ENCODE measurements at places on chromosomes 7 and 10. TPM values are rescaled to one million over a fixed set of nuclear protein-coding genes. Genes with fewer than 3 reads are reported as not detected.

SPDYE6 gene
- not detected for total RNA-seq

ANKRD2 gene
- not detected for total RNA-seq

GPR26 gene
- total RNA-seq = not detected

TEX47 gene
- total RNA-seq = not detected

TSC22D4 gene
- 17.6 TPM for total RNA-seq

MMD2 gene
- total RNA-seq = not detected

SSC4D gene
- total RNA-seq = 0.43 TPM

RADIL gene
- 5.8 TPM for total RNA-seq

IL2RA gene
- not detected for total RNA-seq

DNA sequence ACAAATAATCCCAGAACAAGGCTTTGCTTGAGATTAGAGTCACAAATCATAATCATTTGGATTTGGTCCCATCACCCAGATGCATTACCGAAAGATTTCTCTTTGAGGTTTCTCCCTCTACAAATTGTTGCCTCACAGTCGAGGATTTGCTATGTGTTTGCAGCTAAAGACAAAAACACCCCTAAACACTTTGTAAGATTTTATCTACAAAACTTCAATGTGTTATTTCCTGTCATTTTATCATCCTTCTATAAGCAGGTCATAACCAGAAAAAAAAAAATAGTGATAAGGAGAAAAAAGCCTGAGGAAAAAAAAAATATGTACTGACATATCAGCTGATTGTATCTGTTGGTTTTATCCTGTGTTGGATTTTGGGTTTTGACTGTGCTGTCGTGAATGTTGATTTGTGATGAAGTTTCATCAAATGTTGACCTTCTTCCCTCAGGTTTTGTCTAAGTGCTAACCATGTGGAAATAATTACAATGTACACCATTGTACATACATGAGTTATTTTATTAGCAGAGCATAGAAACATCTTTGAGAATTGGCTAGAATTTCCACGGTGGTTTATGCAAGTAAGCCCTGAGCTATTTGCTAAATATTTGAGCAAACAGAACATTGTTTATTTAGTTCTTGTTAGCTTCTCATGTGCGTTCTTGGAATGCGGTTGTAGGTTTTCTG lies 274.4 kb downstream of the NEBL start:
- DNase-seq = no peak

- DNase-seq = no peak
These were observed 244.8 kb downstream of the BAMBI start for GRCh38 chr10:28922127-28922526.

GRCh38 chr10:62613424-62613823 lies 191.1 kb upstream of the ADO start:
- no peak for DNase-seq

DNA sequence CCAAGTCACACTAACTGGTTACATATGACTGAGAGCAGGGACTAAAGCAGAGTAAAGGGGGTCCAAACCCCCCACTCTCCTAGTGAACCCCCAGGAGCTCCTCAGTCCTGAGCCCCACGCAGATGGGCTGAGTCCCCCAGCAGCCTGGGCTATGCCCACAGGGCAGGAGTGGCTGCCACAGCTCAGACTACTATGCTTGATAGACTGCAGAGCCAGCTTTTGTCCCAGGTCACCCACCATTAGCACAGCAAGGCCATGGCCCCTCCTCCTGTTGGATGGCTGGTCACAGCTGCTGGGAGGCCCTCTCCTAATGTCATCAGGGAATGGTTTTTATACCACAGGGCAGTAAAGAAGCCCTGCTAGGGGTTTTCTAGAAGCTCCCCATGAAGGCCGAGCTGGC lies 46.3 kb upstream of the FGFR2 start:
- DNase-seq = peak; percentile 18

GRCh38 chr10:68463365-68464093 lies 8.2 kb downstream of the DNA2 start:
- no peak for DNase-seq

- peak; percentile 13 for DNase-seq
These were observed 97.0 kb upstream of the FERD3L start for GRCh38 chr7:19242246-19242645.

- no peak for DNase-seq
These were observed 819 bp downstream of the TMED4 start for GRCh38 chr7:44580945-44581878.

DNA sequence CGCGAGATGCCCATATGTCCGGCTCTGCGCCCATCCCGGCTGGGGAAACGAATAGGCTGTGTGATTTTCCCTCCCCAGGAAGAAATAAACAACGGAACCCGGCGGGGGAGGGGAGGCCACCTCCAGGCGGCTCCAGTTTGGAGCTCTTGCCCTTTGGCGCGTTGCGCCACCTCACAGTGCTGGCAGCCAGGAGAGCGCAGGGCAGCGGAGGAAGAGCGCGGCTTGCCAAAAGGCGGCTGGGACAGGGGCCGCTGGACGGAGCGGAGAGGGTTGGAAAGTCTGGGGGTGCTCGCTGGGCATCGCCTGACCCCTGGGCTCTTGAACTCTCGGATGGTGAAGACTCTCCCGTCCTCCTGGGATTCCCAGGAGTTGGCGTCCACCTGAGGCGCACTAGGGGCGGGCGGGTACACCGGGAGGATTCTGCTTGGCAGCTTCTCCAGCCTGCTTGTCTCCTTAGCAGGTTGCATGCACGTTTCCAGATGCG lies 5.3 kb upstream of the NEUROG3 start:
- DNase-seq = peak; percentile 61

DNA sequence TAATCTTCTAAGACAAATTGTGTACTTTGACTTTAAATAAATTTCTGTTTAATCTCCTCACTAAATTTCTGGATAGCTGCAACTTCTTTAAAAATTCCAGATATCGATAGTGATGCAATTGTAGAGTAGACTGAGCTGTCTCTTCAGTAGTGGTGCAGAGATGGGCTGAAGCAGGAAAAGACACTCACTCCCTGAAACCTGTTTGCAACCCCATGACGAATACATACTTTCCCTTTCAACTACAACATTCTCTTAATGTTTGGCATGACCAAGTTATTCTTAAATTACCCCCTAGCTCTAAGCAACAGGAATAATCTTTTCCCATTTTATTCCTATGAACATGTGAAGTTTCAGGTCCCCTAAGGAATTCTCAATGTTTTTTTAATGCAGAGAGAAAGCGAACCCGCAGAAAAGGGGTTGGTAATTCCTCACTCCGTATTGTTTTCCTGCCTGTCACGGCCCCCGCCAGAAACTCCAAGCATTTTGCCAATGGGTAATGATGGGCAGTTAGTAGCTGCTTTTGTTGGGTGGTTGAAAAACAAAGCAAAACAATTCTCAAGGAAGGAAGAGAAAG lies 1.3 kb downstream of the THSD7A start:
- DNase-seq = no peak

DNA sequence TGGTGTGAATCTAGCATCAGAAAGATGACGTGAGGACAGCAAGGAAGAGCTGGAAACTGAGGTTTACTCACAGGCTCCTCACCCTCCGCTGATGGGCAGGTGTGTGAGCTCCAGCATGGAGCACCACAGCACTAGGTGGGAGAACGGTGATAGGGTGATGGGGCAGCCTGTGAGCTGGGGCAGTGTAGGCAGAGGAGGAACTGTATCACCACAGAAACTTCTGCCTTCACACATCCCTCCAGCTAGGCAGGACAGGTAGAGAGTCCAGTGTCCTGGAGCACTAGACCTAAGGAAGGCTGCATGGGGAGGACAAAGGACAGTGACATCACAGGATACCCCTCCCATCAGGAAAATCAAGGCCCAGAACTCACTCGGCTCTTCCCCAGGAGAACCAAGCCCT lies 241.8 kb upstream of the PRSS58 start:
- no peak for DNase-seq

GRCh38 chr7:44754802-44755697 lies 6.4 kb downstream of the ZMIZ2 start:
- DNase-seq = no peak

- no peak for DNase-seq
These were observed 51.5 kb upstream of the DLX6 start for GRCh38 chr7:96953676-96954513.

DNA sequence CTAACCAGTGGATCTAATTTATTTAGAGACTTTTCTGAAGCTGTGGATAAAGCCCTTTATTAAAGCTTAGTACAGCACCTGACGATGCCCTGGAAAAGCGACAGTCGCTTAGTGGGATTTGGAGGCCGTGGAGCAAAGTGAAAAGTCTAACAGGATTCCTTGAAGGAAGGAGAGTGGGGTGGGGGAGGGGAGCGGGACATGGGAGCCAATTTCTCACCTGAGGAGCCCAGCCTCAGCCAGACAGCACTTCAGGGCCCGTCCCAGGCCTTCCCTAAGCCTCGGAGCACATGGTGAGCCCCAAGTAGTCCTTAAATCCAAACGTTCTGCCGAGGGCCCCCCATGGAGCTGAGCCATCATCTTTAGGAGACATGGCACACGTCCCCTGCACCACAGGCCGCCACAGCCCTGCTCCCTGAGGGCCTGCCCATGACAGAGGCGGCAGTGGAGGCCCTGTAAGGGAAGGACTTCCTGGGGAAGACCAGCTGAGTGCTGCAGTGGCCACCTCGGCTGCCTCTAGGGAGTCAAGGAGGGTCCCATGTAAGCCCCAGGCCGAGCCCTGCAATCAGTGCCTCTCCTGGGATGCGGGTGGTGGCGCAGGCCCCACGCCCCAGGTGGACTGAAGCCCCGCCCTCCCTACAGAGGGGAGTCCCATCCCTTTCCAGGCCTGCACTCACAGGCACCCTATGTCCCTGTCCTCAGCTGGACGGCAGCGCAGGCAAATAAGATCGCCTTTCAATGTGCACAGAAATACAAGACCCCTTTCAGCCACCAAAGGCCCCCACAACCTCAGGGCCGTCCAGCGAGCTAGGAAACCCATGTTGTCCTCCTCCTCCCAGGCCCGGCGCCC lies 187.0 kb downstream of the MAD1L1 start:
- no peak for DNase-seq

- DNase-seq = no peak
These were observed 365.1 kb downstream of the GRID1 start for GRCh38 chr10:86001521-86001920.

- peak; percentile 88 for DNase-seq
These were observed 62.1 kb upstream of the EFCAB10 start for GRCh38 chr7:105643384-105643783.

DNA sequence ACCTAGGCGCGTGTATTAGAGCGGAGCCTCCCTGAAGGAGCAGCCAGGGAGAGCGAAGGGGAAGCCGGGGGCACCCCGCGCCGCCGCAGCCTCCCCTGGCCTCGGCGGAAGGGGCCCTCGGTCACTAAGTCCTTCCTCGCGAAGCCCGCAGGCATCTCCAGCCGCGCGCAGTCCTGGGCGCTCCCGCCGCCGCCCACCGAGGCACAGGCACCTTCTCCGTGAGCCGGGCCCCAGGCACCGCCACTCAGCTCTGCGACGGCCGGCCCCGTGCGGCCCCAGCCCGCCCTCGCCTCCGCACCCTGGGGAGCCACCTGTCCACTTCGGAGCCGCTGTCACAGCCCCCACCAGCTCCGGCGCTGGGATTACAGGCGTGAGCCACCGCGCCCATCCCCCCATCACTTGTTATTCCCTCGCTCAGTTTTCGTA lies 80.8 kb downstream of the ZNF467 start:
- DNase-seq = peak; percentile 61

DNA sequence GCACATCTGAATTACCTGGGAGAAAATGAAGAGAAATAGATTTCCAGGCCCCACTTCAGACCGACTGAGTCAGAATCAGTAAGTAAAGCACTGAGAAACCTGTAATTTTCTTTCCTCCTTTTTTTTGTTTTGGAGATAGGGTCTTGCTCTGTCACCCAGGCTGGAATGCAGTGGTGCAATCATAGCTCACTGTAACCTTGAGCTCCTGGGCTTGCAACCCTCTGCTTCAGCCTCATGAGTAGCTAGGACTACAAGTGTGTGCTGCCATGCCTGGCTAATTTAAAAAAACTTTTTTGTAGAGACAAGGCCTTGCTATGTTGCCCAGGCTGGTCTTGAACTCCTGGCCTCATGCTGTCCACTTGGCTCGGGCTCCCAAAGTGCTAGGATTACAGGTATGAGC lies 260.2 kb downstream of the STK31 start:
- no peak for DNase-seq

DNA sequence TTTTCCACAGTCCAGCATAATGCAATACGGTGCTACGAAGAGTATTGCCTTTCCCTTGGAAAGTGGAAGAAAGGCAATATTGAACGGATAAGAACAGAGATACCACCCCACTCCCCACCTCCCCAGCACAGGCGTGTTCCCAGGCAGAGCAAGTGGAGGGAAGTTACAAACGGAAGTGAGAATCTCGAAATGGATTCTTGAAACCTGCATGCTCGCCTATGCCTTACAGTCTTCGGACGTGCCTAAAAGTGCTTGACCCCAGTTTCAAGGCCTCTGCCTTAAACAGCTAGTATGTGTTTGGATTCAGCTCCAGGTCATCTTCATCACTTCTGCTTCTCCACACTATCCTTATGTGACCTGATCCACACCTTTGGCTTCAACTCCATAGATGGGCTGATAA lies 35.0 kb upstream of the USP6NL start:
- DNase-seq = no peak

- no peak for DNase-seq
These were observed 106.8 kb downstream of the ZMYND11 start for GRCh38 chr10:241966-242643.

- peak; percentile 86 for DNase-seq
These were observed 12.1 kb downstream of the KCNH2 start for GRCh38 chr7:150966002-150966401.
